ENCODE measurements at places on chromosomes 7 and 10.
A peak's percentile ranks its signal among the peaks of the same experiment; 100 is the strongest.

DNA sequence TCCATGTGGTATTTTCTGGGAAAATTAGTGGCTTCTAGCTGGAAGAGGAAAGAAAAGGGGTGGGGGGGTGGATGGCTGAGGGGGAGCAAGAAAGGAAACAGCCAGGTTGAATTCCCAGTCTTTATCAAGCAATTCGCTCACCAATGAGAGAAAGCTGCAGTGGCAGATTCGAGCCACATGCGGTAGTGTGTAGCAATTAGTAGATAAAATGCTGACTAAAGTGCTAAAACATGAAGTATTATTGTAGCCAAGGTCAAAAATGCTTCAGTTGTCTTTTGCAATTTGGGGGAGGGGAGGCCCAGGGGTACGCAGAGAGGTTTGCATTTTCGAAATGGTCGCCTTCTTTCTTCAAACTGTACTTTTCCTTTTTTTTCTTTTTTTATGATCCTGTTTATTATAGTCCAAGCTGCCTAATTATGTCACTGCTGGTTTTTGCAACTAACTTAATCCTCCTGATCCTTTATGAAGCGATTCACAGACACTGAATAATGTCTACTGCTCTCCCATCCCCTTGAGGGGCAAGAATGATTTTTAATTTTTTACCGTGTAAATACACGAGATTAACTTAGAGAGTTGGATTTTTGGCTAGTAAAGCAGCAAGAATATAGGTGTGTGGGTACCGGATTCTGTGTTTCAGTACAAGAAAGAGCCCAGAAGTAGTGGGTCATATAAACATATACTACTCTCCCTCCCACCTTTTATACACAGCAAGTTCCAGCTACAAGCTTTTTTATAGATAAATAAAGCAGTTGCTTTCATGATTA is 3.6 kb upstream of the ARID5B start:
- no peak for DNase-seq
- peak overlapping the region; percentile 92 for H3K4me3 ChIP-seq
- no peaks in the 10 kb centered on the region for H3K36me3 ChIP-seq
- H3K27ac ChIP-seq = no peak overlapping the region
- peaks cover 9% of the 10 kb centered on the region for H3K27me3 ChIP-seq

- no peaks in the 10 kb centered on the region for H3K36me3 ChIP-seq
- H3K4me3 ChIP-seq = no peak overlapping the region
- H3K4me1 ChIP-seq = no peaks in the 10 kb centered on the region
These were observed 27.3 kb upstream of the MRC1 start for GRCh38 chr10:17781856-17782255.

DNA sequence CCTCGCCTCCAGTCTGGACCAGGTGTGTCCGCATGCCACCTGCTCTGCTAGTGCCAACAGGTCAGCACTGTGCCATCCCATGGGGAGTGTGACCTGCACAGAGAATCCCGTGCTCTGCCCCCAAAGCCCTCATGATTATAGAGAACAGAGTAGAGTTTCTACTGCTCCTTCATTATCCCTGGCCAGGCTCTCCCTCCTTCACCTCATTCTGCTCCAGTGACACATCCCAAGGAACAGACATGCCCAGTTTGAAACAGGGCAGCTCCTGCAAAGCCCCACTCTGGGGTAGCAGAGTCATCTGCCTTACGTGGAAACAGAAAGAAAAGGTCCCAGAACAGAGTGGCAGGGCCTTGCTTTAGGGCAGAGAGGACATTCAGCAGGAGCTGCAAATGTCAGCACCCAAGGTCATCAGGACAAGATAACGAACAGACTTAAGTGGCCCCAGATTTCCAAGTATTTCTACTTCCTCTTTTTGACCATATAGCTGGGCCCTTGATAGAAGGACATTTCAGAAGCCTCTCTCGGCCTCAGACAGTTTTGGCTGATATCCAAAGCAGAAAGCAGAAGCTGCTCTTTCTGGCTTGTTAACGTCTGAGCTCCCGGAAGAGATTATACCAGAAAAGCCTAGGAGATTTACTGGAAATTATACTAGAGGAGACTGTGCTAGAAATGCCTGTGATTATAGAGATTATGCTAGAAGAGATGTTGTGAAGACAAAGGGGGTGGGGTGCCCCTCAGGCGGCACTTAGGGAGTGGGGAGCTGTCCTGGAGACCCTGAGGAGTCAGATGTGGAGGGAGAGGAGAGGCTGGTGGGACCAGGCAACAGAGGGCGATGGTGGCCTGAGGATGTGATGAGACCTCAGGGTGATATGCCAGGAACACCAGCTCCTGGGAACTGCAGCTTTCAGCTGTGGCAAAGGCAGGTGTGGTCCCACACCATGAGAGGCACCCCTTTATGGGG is 12.6 kb downstream of the TMEM176B start:
- H3K27me3 ChIP-seq = peaks cover 3% of the 10 kb centered on the region
- no peak for DNase-seq
- H3K4me3 ChIP-seq = no peak overlapping the region
- H3K36me3 ChIP-seq = no peaks in the 10 kb centered on the region

- H3K4me3 ChIP-seq = no peak overlapping the region
- no peaks in the 10 kb centered on the region for H3K36me3 ChIP-seq
- H3K27ac ChIP-seq = no peak overlapping the region
- H3K4me1 ChIP-seq = no peaks in the 10 kb centered on the region
These were observed 987.9 kb downstream of the KCNMA1 start for GRCh38 chr10:76649723-76650127.

- H3K27ac ChIP-seq = no peak overlapping the region
- H3K36me3 ChIP-seq = peaks cover 5% of the 10 kb centered on the region
- H3K4me3 ChIP-seq = no peak overlapping the region
- no peak for DNase-seq
- H3K4me1 ChIP-seq = peaks cover 5% of the 10 kb centered on the region
These were observed 120.1 kb upstream of the ZMIZ1 start for GRCh38 chr10:78948621-78949030.

DNA sequence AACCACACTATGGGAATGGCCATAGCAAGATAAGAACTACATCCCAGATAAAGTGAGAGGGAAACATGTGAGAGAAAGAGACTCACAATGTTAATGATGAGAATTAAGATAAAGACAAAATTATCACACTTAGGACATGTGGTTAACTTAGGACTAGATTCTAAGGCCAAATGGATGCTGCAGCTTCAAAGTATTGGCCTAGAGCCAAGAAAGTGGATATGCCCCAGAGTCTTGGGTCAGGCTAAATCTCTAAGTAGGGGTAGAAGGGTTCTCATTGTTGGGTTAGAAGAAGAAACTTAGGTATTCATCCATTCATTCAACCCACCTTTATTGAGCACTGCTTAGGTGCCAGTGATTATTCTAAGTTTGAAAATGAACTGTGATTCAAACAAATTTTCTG is 818.0 kb downstream of the PHTF2 start:
- peaks cover 22% of the 10 kb centered on the region for H3K4me1 ChIP-seq
- no peak for DNase-seq
- H3K36me3 ChIP-seq = no peaks in the 10 kb centered on the region
- no peak overlapping the region for H3K4me3 ChIP-seq
- H3K27me3 ChIP-seq = no peaks in the 10 kb centered on the region
- no peak overlapping the region for H3K27ac ChIP-seq

- H3K27ac ChIP-seq = no peak overlapping the region
- no peaks in the 10 kb centered on the region for H3K36me3 ChIP-seq
- H3K4me3 ChIP-seq = no peak overlapping the region
- H3K27me3 ChIP-seq = no peaks in the 10 kb centered on the region
These were observed 14.3 kb downstream of the SEMA3D start for GRCh38 chr7:85172530-85172941.

DNA sequence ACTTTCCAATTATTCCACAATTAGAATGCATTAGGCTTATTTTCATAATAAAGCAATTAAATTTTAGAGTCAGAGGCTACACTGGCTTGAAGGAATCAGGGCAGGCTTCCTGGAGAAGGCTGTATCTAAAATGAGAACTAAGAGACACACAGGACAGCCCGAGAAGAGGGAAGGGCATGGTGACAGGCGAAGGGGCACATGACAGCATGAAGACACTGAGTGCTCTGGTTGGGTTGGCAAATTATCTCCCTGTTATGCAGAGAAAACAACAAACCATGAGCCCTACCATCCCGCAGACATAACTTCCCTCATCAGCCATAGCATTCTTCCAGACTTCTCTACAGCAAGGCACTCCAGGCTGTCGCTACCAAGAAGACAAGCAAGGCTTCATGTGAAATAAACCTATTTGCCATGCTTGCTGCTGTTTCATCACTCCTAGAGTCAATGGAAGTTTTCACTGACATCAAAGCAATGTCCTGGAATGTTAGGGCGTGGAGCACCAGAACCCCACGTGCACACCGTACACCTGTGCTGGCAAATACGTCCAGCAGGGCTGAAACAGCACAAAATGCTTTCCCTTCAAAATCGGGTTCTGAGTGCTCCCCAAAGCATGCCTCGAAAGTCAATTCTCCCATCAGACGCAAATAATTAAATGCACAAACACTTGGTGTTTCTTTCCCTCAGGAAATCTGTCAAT is 21.3 kb downstream of the VOPP1 start:
- peaks cover 7% of the 10 kb centered on the region for H3K27me3 ChIP-seq
- no peak overlapping the region for H3K4me3 ChIP-seq
- no peaks in the 10 kb centered on the region for H3K36me3 ChIP-seq
- no peak for DNase-seq
- peaks cover 15% of the 10 kb centered on the region for H3K4me1 ChIP-seq

DNA sequence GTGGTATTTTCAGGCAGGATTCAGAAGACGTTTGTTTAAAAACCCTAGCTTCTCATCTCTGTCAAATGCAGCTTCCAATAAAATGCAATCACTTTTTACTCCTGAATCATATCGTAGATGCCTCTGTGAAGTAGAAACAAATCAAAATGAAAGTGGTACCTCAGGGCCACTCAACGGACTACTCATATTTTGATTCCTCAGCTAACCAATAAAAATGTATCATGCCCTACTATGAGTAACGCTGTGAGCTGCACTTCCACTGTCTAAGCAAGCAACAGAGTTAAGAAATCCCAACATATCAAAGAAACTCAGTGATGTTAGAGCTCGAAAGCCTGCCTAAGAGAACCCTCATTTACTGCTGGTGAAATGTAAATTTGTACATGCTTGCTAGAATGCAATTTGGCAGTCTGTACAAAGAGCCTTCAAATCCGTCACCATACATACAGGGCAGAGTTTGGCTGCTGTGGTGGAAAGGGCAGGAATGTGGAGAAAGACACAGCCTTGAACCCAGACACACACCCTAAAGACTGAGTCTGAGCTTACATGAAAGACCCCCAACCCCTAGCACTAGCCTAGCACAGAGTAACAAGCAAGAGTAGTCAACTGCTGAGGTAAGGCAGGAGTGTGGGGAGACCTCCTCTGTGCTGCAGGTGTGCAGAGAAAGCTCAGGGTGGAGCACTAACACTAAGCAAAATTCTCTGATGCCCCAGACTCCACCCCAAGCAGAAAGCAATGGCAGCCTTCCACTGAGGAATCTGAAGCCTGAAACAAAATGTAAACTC is 151.5 kb downstream of the ANK3 start:
- no peak overlapping the region for H3K4me3 ChIP-seq
- H3K27ac ChIP-seq = no peak overlapping the region
- H3K36me3 ChIP-seq = no peaks in the 10 kb centered on the region
- no peaks in the 10 kb centered on the region for H3K27me3 ChIP-seq
- DNase-seq = no peak
- H3K4me1 ChIP-seq = peaks cover 10% of the 10 kb centered on the region

DNA sequence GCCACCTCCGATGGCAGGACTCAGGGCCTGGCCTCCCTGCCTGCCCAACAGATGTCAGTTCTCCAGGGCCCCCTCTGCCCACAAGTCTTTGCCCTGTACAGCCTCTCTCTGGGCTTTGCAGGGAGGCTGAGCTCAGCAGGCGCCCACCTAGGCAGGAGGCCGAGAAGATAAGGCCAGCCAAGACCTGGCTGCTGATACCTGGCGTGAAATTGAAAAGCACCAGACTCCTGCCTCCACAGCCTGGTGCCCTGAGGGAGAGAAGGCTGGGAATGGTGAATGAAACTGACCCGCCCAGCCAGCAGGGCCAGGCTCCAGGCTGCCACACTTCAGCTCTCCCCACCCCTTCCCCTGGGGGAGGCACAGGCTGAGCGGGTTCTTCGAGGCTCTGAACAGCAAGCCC is 145.8 kb downstream of the CDH23 start:
- H3K4me3 ChIP-seq = no peak overlapping the region
- peak overlapping the region; percentile 66 for H3K27ac ChIP-seq
- DNase-seq = no peak
- no peaks in the 10 kb centered on the region for H3K36me3 ChIP-seq
- peaks cover 8% of the 10 kb centered on the region for H3K27me3 ChIP-seq

- peaks cover 2% of the 10 kb centered on the region for H3K27me3 ChIP-seq
- peaks cover 2% of the 10 kb centered on the region for H3K4me1 ChIP-seq
These were observed 98.9 kb downstream of the LRMDA start for GRCh38 chr10:75530299-75530698.

GRCh38 chr7:97480772-97481390 is 251.0 kb upstream of the TAC1 start:
- peaks cover 35% of the 10 kb centered on the region for H3K4me1 ChIP-seq
- H3K36me3 ChIP-seq = no peaks in the 10 kb centered on the region
- peak overlapping the region; percentile 95 for H3K27ac ChIP-seq
- H3K4me3 ChIP-seq = peak overlapping the region; percentile 75
- peak; percentile 59 for DNase-seq

DNA sequence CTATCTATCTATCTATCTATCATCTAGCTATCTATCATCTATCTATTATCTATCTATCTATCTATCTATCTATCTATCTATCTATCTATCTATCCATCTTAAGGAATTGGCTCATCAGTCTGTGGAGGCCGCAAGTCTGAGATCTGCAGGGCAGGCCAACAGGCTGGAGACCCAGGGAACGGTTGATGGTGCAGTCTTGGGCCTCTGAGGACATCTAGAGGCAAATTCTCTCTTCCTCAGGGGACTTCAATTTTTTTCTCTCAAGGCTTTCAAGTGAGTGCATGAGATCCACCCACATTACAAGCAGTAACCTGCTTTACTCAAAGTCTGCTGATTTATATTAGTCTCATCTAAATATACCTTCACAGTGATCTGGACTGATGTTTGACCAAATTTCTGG is 197.0 kb downstream of the GLRX3 start:
- no peaks in the 10 kb centered on the region for H3K27me3 ChIP-seq
- no peak overlapping the region for H3K4me3 ChIP-seq
- no peak overlapping the region for H3K27ac ChIP-seq
- H3K36me3 ChIP-seq = peaks cover 4% of the 10 kb centered on the region
- DNase-seq = no peak

DNA sequence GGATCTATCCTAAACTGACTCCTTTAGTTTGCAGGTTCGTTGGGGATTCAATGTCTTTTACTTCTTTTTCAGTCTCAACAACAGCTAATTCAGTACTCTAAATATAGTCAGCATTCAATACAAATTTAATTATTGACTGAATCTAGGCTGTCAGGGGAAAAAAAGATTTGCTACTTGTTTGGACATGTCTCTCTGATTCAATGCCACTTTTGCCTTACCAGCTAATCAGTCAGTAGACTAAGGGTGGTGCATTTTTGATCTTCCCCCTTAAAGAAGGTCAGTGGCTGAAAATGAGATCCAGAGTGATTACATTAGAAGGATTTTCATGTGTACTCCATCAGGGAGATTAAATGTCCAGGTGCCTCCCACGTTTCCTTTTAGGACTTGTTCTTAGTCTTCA is 145.1 kb downstream of the C1GALT1 start:
- no peak overlapping the region for H3K27ac ChIP-seq
- DNase-seq = no peak
- peak overlapping the region; percentile 22 for H3K4me3 ChIP-seq
- H3K27me3 ChIP-seq = no peaks in the 10 kb centered on the region
